ENCODE measurements at places on chromosomes 1 and 21.

DNA sequence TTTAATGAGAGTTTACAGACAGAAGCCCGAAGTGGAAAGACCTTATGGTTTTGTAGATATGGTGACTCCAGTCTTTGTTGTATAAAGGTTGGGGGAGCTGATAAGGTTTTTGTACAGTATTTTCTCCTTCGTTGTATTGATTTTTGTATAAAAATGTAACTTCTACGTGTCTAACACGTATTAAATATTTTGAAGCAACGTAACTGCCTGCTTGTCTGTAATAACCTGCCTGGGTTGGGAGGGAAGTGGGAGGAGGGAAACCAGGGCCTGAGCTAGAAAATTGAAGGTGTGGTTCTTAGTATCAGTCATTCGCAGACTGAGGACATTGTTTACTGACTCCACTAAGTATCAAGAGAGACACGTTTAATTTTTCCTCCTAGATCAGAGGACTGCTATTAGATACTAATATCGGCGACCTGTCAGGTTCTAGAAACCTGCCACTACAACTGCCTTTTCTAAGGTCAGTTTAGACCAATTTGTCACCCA lies 2.2 kb downstream of the IER5 start:
- DNase-seq: no peak

DNA sequence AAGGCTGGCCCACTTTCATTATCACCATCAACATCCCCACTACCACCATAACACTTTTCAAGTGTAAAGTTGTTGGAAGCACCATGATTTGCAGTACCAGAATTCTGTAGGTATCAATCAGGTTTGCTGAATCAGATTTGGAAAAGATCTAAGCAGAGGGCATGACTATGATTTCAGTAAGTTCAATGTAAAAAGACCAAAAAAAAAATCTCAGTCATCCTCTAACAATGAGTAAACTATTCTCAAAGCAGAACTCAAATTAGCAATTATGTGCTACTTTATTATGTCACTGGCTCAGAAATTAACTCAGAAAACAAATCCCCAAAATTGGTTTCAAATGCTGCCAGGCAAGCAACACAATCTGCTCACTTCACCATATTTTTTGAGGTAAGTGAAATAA lies 187.8 kb upstream of the HP1BP3 start:
- DNase-seq: no peak

- DNase-seq: peak; percentile 66
Measured at GRCh38 chr1:206590025-206590758, 22.1 kb downstream of the EIF2D start.

- peak; percentile 75 for DNase-seq
Measured at GRCh38 chr1:56191369-56191768, 388.0 kb downstream of the PLPP3 start.

GRCh38 chr21:34885626-34886239 lies 163.4 kb downstream of the RUNX1 start:
- DNase-seq: no peak

- DNase-seq: no peak
Measured at GRCh38 chr1:25692560-25692959, 76.0 kb downstream of the MAN1C1 start.

DNA sequence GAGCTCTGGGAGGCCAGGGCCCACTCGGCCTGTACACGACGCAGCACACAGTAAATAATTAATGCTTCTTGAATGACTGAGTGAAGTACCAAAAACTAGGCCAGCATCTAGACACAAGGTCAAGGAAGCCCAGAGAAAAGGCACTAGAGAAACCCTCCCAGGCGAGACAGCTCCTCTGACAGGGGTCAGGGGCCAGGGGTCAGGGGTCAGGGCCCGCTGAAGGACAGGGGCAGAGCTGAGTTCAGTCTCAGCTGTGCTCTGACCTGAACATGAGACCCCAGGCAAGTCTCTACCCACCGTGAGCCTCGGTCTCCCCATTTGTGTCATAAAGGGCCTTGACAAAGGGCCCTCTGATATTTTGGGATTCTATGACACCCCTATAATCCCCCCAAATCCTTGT lies 56.4 kb downstream of the LDLRAD2 start:
- DNase-seq: no peak

- DNase-seq: no peak
Measured at GRCh38 chr1:27607239-27607804, 3.4 kb upstream of the AHDC1 start.

DNA sequence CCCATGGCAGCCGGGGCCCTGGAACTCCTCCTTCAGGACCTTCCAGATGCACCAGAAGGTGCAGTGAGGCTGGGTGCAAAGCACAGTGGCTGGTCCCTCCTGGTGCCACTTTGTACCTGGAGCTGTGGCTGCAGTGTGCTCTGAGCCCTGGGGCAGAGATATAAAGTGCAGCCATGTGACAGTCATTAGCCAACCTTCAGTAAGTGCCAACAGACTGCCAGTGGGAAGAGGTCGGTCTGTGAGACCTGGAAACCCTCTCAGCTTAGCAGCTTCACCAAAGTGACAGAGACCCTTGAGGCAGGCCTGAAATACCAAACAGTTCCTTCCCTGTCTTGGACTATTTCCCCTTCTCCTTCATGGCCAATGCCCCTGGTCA lies 26.7 kb upstream of the NGF start:
- DNase-seq: no peak

GRCh38 chr1:93596329-93597089 lies 85.1 kb downstream of the BCAR3 start:
- no peak for DNase-seq

DNA sequence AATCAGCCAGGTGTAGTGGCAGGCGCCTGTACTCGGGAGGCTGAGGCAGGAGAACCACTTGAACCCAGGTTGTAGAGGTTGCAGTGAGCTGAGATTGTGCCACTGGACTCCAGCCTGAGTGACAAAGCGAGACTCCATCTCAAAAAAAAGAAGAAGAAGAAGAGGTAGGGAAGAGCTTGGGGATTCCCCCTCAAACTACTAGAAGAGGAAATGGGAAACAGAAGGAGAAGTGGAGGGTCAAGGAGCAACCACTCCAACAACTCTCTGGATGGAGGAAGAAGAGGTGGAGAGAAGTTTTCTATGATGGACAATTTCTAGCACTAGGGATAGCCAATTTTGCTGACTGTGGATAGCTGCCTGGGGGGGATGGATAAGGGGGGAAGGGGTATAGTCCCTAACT lies 14.9 kb upstream of the SLAMF9 start:
- DNase-seq: no peak

DNA sequence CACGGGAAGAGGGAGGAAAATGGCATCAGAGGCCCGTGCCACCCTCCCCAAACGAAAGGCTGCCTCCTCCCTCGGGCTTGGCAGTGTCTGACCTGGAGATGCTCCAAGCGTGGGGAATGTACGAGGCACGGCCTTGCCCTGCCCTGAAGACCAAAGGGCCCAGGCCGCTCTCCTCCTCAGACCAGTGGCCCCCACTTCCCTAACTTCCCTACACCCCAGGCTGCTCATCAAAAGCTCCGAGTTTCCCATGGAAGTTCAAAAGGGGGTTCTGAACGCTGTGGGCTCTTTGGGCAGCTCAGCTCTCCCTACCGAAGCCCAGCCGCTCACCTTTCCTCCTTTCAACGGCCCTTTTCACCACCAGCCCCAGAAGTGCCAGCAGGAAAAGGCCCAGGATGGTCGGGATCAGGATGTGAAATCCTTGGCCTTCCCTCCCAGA lies 11.8 kb downstream of the FCMR start:
- no peak for DNase-seq

- no peak for DNase-seq
Measured at GRCh38 chr1:15286452-15286851, 39.4 kb downstream of the FHAD1 start.

- no peak for DNase-seq
Measured at GRCh38 chr1:98420376-98421084, 241.0 kb upstream of the SNX7 start.

- no peak for DNase-seq
Measured at GRCh38 chr21:37765221-37765900, 150.9 kb downstream of the KCNJ6 start.

- DNase-seq: no peak
Measured at GRCh38 chr1:82466891-82467290, 666.2 kb downstream of the ADGRL2 start.
